GM12878 (cell line): ENCODE measurements at places on chromosomes 3 and 15.

- DNase-seq, result no peak
Observed at GRCh38 chr3:28118087-28118486, 123.3 kb upstream of the CMC1 start.

- DNase-seq, result no peak
Observed at GRCh38 chr15:71792521-71792920, 17.8 kb upstream of the NR2E3 start.

DNA sequence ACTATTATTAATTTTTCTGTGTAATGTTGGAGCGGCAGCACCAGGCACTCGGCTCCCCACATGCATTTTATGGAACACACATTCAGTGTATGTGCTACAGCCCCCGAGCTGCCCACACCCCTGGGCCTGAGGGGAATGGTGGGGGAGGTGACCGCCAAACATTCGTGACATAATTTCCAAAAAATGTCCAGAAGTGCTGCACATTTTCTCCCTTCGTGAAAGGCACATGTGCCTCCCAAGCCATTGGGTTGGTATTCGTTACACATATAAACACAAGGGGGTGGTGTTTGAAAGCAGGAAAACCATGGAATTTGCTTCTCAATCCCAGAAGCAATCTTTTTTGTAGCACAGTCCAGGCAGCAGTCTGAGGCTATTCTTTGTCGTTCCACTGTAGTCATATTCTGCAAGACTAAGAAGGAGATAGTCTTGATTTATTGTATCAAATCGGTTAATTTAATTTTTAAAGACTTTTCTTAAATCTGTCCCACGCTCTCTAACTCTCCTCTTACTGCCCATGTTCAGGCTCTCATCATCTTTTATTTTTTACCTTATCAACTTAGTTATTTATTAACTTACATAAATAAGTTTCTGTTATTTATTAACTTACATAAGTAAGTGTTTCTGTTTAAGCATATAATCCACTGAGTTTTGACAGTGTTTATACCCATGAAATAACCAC, 39.2 kb upstream of the POLR2M start:
- no peak for DNase-seq

- DNase-seq, result no peak
Observed at GRCh38 chr3:35673017-35673416, 33.7 kb downstream of the ARPP21 start.

- DNase-seq, result no peak
Observed at GRCh38 chr3:153051427-153052095, 110.5 kb upstream of the RAP2B start.
